ENCODE measurements at places on chromosomes 7 and 10.

DNA sequence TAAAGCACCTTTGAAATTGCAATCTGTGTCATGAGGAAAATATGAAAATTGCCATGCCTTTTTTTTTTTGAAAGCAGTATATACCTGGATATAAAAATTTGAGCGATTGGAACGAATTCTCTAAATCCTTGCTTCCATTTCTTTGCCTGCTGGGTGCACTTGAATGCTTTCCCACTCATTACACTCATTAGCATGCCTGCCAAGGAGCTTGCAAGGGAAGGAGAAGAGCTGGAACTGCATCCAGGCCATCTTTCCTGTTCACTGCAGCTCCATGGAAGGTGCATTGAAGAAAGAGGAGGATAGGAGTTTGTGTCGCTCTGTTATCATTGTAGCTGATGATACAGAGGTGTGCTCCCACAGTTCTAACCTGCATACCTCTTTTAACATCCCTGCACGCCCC, 102.4 kb upstream of the GJD4 start:
- no peak for DNase-seq

DNA sequence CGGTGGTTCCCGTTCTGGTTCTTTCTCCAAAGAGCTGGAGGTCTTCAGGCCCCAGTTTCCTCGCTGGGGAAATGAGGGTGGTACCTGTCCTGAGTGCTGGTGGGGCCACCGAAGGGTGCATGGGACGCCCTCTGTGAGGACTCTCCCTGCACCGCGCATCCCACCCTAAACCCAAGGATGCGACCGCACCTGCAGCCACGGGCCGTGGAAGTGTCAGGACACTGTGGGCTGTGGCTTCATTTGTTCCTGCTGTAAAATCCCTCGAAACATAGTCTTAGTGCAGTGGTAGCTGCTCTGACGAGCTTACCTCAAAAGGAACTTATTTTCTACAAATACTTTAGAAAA, 84.1 kb downstream of the NKX6-2 start:
- DNase-seq = no peak

DNA sequence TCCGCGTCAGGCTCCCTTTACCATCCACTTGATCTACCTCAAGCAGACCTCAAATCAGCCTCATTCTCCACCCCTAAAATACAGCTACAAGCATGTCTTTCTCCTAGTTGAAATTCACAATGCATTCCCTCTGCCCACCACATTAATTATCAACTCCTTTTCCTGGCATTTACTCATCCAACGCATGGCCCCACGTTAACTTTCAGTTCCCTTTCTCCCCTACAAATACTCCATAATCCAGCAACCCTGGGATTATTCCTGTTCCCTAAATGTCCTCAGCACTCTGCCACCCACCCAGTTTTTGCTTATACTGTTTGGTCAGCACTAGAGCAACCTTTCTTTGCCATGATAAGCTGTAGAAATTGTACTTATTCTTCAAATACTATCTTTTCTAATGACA, 5.7 kb upstream of the VIM start:
- DNase-seq = no peak

DNA sequence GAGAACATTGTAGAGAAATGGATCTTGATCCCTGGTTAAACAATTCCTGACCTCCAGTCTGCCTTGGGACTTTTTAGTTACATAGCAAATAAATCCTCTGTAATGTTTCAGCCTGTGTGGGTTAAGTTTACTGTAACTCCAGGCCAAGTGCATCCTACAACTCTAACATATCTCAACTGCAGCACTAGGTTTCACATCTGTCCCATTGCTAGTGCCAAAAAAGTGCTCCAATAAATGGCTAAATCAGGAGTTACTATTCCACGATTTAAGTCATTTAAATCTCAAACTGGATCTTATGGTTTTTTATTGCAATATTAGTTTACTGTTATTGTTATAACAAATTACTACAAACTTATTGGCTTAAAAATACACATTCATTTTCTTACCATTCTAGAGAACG, 479.6 kb downstream of the GPAM start:
- no peak for DNase-seq

- no peak for DNase-seq
These were observed 107.0 kb downstream of the CPXM2 start for GRCh38 chr10:123784646-123785045.

GRCh38 chr10:63634488-63635065, 113.4 kb downstream of the REEP3 start:
- DNase-seq = no peak

DNA sequence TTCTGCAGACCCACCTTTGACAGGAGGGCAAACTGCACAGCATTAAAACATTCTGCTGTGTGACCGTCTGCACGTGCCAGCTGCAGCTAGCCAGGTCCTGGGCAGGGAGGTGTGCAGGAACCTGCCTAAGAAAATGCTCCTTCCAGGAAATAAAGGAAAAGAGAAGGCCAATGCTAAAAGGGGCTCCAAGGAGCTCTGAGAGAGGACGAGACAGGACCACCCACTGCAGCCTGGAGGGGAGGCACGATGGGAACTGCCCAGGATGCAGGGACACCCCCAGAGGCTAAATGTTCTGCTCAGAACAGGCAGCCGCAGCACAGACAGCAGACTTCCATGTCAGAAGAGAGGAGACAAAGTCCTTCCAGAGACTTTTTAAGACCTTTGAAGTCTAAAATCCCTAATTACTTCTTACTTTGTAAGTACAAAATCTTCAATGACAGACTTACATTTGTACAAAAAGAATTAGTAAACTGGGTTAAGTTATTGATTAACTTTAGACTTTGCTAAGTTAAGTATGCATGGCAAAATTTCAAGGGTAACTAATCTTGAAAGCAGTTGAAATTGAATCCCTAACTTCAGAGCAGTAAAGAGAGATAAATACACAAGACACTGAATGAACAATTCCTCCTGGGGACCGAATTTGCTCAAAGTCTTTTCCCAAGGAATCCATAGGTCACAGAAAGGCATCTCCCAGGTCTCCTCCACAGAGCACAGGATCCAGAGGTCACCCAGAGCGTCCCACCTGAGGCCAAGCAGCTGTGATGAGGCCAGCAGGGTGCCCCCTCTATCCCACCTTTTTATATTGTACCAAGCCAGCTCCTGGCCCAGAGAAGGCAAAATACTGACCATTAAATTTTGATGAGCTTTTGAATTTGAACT, 21.5 kb downstream of the HSPA12A start:
- DNase-seq = no peak

DNA sequence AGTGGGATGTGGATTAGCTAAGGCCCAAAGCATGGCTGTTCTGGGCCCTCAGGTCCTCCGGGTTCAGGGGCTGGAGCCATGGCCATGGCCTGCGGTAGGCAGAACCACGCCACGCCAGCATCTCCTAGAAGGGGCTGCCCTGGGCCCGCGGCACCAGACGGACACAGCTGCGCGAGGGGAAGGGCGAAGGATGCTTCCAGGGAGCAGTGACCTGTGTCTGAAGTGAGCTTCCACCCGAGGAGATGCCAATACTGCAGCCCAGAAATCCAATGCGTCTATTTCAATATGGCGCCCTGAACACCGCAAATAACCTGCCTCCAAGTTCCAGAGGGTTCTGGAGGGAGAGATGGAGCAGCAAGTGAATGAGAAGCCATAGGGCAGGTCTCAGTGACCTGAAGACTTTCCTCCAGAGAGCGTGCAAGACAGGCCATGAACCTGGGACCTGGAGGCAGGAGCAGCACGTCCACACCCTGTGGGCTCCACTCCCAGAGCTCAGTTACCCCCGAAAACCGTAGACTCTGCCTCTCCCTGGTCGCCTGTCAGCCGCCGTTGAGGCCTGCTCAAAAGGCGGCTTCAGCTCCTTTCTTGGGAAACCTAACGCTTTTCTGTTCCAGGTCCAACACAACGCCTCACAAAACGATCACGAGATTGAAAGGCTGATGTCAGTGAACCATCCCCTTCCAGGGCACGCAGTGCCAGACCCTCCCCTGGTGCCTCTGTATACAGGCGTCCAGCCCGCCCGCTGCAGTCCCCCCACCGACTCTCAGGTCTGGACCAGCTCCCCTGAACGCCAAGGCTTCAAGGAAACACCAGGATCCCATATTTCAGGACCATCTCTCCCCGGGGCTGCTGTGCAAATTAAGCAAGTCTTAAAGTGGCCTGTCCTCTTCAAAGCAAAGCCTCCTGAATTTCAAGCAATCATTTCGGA, 37.4 kb downstream of the AMZ1 start:
- no peak for DNase-seq

DNA sequence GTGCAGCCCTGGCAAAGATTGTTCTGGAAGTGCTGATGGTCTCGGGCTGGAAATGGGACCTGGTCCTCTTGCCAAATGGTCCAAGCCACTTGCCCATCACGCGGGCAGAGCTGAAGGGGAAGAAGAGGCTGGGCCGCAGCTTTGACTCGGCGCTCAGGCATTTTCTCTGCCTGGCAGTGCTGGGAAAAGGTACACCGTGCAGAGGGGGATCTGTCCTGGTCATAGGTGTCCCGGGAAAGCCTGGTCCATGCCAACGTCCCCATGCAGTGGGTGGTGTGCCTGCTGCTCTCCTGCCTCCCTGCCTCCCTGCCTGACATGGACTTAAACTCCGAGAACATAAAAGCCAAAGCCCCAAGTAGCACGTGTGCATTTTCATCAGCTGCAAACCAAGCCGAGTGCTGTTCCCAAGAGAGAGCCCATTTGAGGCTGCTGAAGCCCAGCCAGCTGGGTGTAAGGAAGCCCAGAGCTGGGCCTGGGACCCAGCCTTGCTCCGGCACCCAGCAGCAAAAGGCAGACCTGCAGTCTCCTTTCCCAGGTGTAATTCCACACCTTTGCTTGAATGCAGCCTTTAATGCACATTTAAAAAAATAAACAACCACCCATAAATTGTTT, 72.7 kb downstream of the TCERG1L start:
- no peak for DNase-seq

DNA sequence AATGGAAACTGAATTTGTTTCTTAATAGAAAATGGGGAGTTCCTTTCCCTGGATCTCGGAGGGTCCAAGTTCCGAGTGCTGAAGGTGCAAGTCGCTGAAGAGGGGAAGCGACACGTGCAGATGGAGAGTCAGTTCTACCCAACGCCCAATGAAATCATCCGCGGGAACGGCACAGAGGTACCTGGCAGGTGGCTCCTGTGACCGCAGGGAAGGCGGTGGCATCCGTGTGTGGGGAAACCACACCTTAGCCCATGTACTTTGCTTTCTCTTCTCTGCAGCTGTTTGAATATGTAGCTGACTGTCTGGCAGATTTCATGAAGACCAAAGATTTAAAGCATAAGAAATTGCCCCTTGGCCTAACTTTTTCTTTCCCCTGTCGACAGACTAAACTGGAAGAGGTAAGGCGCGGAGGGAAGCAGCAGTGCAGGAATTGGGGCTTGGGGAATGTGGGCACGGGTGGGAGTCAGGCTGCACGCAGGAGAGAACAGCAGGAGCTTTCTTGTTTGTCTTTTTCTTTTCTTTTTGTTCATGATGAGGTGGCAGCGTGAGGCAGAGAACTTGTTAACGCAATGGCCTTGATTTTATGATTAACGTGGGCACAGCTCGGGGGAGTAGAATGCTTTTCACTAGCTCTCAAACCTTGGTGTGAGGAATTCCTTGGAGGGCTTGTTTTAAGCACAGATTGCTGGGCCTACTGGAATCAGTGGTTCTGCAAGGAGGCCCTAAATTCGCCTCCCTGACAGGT, 12.8 kb downstream of the HKDC1 start:
- DNase-seq = no peak

- no peak for DNase-seq
These were observed 31.1 kb downstream of the CTNNA3 start for GRCh38 chr10:67664942-67665341.

GRCh38 chr7:130069179-130069977, 956 bp upstream of the KLHDC10 start:
- DNase-seq = no peak

DNA sequence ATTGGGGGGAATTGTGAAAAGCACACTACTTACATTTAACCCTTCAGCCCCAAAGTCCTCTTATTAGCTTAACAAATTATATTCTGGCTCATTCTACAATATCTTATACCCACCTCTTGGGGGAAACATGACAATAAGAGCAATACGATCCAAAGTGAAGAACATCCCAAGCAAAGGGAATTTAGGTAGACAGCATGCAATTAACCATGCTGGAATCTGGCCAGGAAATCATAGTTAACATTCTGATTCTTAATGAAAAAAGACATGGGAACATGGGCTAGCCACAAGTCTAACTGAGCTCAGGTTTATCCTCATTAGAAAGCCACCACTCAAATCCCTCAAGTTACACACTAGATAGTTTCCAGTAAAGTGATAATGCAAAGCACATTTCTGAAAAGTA, 241.9 kb upstream of the SLC26A5 start:
- no peak for DNase-seq

GRCh38 chr7:8719102-8719501, 285.7 kb downstream of the NXPH1 start:
- no peak for DNase-seq

GRCh38 chr10:29539412-29539811, 95.4 kb downstream of the SVIL start:
- DNase-seq = no peak

- no peak for DNase-seq
These were observed 34.0 kb downstream of the SMKR1 start for GRCh38 chr7:129536323-129536722.

DNA sequence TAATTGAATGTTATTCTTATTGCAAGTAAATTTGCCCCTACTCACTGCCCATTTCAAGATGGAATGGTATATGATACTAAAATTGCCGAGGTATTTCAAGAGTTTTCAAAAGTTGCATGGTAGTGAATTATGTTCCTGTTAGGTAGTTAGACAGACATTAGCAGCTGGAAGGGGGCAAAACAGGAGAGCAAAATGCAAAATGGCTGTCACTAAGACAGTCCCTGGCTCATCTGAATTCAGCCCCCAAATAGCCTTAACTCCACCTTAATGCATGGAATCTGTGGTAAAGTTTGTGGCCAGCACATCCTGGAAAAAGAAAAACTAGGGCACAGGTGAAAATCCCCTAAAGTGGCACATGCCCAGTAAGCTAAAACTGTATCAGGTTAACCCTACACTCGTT, 894.9 kb downstream of the NXPH1 start:
- no peak for DNase-seq

DNA sequence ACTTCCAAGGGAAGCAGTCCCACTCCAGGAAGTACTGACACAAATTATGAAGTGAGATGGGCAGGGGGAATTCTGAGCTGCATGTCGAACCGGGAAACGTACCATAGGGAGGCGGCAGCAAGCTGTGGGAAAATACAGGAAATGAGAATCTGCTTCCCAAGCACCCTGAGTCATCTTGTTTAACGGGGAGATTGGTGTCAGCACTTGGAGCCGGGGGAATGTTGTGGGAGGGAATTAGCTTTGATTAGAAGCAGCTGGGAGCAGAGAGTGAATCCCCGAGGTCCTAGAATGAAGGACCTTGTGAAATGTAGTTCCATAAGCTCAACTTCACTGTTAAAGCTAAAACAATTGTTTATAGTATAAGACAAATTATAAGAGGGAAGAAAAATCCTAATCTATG, 141.4 kb upstream of the PRKCQ start:
- DNase-seq = no peak
